ENCODE measurements at places on chromosomes 3 and 15.
A peak's percentile ranks its signal among the peaks of the same experiment; 100 is the strongest.

GRCh38 chr15:75565062-75565970 lies 13.8 kb downstream of the PTPN9 start:
- no peak for DNase-seq

GRCh38 chr15:99086327-99086667 lies 18.6 kb upstream of the SYNM start:
- no peak for DNase-seq

- DNase-seq, result no peak
Observed at GRCh38 chr3:176521531-176522175, 675.6 kb downstream of the TBL1XR1 start.

- no peak for DNase-seq
Observed at GRCh38 chr3:188272481-188273372, 118.8 kb downstream of the LPP start.

GRCh38 chr3:42195879-42196330 lies 70.1 kb downstream of the CCK start:
- DNase-seq, result no peak

DNA sequence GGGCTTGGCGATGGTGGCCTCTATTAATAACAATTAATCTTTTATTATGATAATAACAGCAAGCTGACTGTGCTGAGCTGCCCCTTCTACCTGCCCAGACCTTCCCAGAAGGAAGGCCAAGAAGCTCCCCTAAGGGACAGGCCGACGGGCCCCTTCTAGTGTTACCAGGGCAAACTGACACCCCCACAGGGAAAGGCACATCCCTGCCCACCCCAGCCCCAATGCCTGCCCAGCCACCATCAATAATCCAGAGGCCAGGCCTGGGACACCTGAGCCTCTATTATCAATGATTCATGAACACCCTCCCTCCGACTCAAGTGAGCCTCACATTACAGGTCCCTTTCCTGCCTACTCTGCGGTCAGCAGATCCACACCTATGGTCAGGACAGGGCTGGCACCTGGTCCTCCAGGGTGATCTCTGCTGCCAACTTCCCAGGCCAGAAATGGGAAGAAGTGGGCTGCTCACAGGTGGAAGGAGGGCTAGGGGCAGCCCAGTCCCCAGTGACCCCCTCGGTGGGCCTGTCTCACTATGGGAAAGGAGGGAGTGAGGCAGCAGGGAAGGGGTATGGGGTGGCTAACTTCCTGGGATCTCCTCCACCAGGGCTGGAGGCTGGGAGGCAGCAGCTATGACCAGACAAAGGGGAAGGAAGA lies 1.8 kb downstream of the TWF2 start:
- DNase-seq, result no peak

DNA sequence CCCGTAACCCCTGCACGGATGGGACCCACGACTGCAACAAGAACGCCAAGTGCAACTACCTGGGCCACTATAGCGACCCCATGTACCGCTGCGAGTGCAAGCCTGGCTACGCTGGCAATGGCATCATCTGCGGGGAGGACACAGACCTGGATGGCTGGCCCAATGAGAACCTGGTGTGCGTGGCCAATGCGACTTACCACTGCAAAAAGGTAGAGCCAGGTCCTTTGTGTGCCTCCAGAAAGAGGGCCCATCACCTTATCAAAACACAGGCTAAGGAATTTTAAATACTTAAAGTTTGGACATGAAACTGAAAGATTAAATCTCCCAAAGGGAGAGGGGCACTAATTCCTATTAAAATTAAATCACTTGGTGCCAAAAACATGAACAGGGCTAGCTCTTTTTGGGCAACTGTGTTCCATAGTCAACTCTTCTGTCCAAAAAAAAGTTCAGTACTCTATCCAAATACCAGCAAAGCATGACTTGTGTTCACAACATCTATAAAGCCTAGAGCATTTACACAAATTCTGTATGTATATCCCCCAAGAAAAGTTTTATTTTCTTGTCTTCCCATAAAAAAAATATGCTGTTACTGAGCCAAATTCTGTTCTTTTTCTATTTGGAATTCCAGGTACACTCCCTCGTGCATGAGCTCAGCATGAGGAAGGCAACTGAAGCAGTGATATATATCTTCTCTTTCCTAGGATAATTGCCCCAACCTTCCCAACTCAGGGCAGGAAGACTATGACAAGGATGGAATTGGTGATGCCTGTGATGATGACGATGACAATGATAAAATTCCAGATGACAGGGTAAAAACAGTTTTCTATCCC lies 9.2 kb downstream of the THBS1 start:
- no peak for DNase-seq

DNA sequence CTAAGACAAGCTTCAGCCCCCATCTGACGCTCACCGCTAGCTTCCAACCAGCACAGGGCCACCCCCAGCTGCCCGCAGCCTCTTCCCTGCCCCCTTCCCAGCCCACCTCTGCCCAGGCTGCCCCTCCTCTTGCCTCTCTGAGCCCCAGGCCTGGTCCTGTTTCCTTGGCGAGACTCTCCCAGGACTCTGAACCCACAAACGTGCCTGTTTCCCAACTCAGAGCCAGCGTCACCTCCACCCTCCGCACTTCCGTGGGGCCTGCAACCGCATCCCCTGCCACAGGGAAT lies 35.0 kb downstream of the ZXDC start:
- DNase-seq, result no peak

DNA sequence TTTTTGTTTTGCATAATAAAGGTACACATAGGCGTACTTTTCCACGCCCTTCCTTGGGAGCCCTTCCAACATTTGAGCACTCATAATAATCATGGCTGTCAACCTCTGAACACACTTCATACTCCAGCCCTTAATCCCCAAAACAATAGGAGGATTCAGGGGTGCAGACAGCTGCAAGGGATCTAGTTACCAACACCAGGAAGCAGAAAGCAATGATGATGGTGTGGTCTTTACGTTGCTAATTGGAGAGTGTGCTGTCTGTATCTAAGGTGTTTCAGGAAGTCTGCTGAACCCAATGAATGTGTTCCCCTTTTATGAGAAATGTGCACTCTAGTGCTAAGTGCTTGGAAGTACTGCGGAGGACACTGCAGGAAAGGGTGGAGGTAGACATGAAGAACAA lies 60.3 kb upstream of the PDZRN3 start:
- DNase-seq, result no peak

DNA sequence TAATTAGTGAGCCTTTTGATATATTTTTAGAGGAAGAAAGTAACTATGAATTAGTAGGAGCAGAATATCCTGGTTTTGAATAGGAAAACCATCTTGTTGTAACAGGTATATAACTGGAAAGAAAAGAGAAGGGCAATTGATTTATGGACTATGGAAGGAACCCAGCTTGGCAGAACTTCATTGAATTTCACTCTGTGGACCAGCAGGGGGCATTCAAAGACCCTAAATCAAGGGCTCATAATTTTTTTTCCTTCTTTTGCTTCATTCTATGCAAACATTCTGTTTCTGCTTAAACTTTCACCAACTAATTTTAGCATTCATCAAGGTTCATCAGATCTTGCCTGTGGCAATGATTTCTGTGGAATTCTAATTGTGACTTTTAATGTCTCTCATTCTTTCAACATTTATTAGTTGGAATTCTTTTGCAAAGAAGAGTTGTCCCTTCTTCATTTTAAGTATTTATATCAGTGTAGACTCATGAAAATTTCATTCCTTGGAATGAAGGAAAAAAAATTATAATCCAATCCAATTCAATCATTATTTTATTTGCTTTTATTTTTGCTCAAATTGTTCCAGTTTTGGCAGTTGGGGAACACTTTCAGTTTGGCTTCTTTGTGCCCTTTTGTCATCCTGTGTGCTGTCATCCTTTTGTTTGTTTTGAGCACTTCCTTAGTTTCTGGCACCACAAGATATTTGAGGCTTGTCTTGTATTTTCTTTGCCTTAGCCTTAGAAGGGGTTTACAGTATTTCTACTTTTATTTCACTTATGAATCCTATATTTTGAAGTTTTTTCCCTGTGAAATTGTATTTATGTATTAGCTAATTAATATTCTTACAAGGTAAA lies 30.4 kb downstream of the NXPE3 start:
- DNase-seq, result peak; percentile 32
